ENCODE measurements at places on chromosomes 6 and 20.

DNA sequence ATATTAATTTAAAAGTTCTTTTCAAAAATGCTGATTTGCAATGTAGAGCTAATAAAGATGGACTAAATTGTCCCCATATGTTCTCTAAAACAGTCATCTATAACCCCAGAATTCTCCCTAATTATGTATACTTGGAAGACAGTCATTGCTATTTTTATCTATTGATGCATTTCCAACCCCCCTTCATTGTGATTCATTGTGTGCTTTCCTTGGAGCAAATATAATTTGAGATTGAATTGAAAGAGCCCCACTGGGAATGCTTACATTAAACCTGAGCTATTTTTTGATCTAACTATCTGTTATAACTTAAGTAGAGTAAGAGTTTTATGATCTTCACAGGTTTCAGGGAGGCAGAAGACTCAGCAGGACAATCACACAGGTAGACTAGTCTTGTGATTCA, 73.7 kb upstream of the PTCHD4 start:
- no peak for DNase-seq

- DNase-seq: no peak
Measured at GRCh38 chr6:6703699-6704098, 115.2 kb downstream of the LY86 start.

DNA sequence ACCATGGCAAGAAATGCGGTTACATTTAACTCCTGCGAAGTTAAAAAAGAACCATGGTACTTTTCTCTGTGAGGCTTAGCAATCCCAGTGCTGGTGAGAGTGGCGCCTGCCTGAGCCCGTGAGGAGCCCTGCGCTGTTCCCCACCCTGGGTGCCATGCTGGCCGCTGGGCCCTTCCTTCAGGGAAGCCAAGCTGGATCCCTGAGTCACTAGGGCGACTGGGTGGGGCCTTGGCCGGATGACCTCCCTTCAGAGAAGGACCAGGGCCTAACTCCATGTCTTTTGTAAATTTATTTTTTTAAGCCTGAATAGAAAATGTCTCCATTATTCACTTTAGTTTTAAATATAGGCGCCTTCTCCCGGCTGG, 209.1 kb downstream of the ERMARD start:
- no peak for DNase-seq

- no peak for DNase-seq
Measured at GRCh38 chr6:13559968-13560650, 14.3 kb upstream of the SIRT5 start.

GRCh38 chr20:32474009-32474716, 111.0 kb downstream of the NOL4L start:
- DNase-seq: no peak

- no peak for DNase-seq
Measured at GRCh38 chr20:32560989-32561830, 23.9 kb downstream of the NOL4L start.
